ENCODE measurements at places on chromosomes 2 and 18.

DNA sequence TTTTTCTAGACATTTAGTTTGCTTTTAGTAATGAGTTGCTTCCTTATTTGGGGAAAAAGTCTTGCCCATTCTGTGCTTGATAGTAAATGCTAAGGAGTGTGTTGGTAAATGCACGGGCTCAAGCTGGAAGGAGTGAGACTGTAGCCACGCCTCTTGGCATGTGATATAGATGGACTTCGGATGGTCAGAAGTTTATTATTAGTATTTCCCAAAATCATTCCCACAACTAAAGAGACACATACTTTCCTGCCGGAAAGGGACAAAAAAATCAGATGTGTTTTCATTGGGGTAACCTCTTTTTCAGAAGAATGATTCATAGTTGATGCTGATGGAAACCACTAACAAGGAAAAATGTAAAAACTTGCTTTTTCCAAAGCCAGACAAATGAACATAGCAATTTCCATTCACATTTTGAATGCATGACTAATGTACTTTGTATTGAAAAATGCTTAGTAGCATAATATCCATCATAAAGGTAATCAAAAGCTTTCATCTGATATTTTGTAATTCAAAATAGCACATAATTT, 133.2 kb downstream of the ZNF532 start:
- DNase-seq = peak; percentile 73

DNA sequence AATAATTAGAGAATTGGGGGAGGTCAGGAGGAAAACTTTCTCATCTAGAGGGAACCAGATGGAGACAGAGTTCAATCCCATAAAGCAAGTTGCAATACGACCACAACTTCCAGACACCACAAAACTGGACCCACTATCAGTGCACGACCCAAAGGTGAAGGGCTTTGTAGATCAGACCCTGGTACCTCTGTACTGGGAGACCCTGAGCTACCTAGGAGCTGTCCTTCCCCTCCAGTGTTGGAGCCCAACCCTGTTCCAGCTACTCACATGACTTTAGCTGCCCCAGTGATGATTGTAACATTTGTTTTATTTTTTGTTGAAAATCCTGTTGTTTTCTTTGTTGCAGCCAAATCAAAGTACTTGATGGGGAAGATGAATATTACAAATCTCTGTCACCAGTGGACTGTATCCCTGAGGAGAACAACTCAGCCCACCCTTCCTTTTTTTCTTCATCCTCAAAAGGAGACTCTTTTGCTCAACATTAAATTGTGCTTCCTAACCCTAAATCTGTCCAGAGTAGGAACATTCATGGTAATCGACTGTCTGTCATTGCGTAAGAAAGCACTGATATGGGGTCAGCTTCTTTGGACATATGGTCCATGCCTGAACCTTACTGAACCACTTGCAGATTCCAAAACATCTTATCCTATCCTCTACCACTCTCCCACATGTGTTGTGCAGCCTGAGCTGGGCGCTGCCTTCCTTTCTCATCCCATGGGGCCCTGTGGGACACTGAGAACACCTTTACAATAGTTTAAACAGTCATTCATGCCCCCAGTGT, 62.3 kb upstream of the SP5 start:
- no peak for DNase-seq

- no peak for DNase-seq
These were observed 64.8 kb downstream of the COX7A2L start for GRCh38 chr2:42296226-42296625.

DNA sequence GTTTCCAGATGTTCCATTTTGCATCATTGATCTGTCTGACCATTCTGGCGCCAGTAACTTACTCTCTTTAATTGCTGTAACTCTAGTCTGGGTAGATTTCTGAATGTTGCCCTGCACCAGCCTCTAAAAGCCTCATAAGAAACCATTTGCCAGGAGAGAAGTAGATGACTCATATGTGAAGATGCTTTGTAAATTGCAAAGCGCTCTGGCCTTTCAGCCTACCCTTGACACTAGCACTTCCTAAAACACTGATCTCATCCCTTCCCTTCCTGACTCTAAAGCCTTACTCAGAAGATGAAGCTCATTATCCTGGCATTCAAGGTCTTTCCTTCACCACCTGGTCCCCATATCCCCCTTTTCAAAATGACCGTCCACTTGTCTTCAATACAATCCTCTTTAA, 193.2 kb upstream of the MEX3C start:
- no peak for DNase-seq

DNA sequence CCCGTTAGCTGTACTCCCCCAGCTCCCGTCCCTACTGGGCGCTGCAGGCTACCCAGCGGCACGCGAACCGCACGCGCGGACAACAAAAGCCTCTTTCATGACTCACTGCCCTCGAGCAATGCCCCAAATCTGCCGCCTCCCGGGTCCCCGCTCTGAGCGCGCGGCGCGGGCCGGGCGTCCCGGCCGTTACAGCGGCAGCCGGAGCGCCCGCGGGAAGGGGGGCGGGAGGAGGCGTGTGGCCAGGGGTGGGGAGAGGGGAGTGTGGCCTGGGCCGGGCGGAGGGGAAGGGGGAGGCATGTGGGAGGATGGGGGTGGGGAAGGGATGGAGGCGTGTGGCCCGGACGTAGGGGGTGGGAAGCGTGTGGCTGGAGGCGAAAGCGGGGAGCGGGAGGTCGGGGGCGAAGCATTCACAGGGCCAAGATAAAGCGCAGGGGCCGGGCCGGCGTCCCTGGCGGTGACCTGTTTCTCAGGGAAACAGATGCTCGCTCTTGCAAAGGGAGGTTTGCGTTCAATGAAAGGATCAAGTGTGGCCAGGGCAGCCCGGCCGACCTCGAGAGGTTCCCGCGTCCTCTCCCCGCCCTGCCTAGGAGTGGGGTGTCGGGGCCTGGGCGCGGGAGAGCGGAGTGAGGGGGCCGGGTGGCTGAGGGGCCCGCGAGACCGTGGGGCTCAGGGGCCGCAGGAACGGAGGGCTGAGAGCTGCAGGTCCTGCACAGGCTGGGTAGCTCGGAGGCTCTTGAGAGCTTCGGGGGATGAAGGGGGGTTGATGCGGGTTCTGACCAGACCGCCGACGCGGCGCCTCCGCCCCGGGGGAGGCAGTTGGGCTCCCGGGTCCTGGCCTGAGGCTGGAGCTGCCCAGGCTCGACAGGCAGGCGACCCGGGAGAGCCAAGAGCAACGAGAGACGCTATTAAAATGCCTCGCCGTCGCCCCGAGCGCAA, 3.5 kb upstream of the NEUROD1 start:
- DNase-seq = no peak

GRCh38 chr2:45754131-45755010, 102.9 kb downstream of the PRKCE start:
- DNase-seq = no peak

DNA sequence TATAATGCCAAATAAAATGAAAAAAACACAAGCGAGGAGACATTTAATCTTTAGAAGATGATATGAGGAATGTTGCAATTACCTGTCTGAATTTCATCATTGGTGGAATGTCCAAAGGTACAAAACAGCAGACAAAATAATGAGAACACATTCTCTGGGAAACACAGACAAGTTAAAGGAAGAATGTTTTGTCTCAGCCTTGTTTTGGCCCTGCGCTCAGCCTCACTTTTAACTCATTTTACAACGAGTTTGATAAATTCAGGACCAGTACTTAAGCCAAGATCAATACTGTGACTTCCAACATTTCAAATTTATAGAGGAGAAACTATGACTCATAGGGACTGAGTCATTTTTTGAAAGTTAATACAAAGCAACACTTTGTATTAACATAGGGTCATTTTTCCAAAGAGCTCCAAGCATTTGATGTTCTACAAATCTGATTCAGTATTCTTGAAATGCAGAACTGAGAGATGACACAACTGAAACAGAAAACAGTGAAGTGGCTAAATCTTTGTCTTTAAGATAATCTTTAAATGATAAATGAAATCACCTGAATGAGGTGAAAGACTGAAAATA, 833.2 kb upstream of the CHAC2 start:
- DNase-seq = peak; percentile 85

DNA sequence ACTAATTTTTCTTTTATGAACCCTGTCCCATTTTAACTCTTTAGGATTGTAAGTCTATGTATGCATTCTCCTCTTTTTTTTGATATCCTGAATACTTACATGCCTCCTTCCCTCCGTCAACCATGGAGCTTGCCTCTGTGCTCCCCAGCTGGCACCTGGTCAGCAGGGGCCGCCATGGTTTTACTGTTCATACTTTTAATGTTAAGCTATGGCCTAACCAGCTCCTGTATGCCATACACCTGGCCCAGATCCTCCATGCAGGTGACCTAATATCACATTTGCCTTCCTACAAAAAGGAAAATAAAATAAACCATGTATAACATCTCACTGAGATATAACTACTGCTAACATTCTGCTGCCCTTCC, 283.1 kb upstream of the TRIB2 start:
- DNase-seq = no peak

GRCh38 chr18:58466636-58467205, 162.2 kb downstream of the ALPK2 start:
- DNase-seq = no peak
